Tibial artery (tissue), 4 donors: ENCODE measurements at places on chromosomes 6 and 20.
A peak's percentile ranks its signal among the peaks of the same experiment; 100 is the strongest.

DNA sequence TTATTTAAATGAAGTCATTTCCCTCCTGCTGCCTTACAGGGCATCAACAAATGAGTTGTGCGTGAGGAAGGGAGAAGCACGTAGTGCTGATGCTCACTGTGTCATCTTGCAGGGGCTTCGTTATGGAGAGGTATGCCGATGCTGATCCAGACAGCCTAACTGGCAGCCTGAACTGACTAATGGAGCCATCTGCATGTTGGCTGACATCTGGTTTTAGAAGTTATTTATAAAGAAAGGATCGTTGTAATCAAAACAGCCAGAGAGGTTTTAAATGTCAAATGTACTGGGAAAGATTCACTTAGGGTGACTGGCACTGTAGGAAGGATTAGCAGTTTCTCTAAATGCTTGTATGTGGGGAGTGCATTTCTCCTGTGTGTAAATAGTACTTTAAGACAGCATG, 54.6 kb downstream of the FARS2 start:
- DNase-seq = no peak

DNA sequence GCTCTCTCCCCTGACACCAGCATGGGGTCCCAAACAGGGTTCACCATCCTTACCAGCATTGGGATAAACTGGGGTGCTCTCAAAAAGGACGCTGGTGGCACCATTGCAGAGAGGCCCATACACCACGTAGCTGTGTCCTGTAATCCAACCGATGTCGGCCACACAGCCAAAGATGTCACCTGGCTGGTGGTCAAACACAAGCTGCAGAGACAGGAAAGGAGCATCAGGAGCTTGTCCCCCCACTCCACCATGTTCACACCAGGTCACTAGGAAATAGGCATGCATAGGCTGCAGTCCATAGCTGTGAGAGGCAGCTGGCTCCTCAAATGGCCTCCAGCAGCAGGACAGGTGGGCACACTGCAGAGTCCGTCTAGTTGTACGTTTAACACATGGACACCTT, 28.8 kb upstream of the APMAP start:
- DNase-seq = peak; percentile 12

DNA sequence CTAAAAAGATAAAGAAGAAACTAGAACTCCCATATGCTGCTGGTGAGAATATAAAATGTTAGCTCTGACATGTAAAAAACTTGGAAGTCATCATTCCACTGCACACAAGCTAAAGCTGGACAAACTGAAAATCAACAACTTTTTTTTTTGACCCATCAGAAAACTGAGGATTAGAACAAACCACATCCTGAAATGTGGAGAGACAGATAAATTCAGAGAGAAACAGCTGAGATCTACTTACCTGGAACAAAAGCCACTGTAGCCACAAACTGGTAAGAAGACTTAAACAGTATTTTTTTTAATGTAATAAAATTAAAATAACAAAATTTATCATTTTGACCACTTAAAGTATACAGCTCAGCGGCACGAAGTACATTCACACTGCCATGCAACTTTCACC, 408.5 kb upstream of the RGS17 start:
- no peak for DNase-seq

- no peak for DNase-seq
Measured at GRCh38 chr20:62195075-62195405, 12.2 kb downstream of the MTG2 start.

DNA sequence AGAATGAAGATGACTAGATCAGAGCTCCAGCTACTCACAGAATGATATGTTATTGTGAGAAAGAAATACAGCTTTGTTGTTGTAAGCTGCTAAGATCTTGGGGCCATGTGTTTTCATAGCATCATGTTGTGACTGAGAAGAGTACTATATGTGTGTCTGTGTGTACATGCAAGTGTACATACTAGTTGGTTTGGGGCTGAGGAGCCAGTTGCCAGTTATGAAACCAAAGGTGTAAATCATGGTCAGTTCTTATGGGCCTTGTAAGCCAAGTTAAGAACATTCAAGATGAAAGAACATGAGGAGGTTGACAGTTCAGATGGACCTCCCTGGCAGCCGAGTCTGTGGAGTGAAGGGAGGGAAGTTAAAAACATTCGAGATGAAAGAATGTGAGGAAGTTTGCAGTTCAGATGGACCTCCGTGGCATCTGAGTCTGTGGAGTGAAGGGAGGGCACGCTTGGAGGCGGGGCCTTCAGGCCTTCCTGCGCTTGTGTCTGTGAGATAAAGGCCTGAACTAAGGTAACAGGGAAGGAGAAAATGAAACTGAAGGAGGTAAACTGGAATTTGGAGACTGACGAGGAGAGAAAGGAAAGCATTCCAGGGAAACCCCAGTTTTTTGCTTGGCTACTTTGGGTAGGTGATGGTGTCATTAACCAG, 13.9 kb downstream of the AFDN start:
- no peak for DNase-seq

- DNase-seq = no peak
Measured at GRCh38 chr6:170017603-170018320, 266.3 kb downstream of the ERMARD start.

DNA sequence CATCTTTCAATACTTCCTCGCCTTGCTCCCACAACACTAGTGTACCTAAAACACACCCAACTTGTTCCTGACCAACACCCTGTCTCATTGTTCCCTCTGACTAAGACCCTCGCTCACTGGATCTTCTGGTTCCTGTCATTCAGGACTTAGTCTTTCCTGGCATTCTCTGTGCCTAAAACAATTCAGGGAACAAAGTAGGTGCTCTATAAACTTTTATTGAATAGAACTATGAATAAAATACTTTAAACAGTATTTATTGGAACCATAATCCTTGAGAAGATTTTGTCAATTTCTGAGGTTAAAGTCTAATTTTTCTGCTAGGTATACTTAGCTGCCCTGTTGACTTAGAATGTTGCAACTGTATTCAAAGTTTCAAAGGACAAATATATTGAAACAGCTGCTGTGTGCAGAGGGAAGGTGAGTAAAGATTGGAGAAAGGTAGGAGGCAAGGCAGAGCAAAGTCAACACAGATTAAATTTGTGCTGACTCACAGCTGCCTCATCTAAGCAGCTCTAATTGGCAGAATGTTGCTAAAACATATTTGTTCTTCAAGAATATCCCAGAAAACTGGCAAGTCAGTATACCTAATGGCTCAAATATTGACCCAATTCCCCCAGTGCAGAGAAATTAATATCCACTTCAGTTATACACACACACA, 37.6 kb downstream of the GSTA2 start:
- no peak for DNase-seq

- no peak for DNase-seq
Measured at GRCh38 chr6:17204533-17204932, 76.6 kb upstream of the RBM24 start.

- no peak for DNase-seq
Measured at GRCh38 chr6:69285054-69285453, 511.8 kb downstream of the LMBRD1 start.

GRCh38 chr6:111721753-111722154, 116.1 kb upstream of the TRAF3IP2 start:
- no peak for DNase-seq

DNA sequence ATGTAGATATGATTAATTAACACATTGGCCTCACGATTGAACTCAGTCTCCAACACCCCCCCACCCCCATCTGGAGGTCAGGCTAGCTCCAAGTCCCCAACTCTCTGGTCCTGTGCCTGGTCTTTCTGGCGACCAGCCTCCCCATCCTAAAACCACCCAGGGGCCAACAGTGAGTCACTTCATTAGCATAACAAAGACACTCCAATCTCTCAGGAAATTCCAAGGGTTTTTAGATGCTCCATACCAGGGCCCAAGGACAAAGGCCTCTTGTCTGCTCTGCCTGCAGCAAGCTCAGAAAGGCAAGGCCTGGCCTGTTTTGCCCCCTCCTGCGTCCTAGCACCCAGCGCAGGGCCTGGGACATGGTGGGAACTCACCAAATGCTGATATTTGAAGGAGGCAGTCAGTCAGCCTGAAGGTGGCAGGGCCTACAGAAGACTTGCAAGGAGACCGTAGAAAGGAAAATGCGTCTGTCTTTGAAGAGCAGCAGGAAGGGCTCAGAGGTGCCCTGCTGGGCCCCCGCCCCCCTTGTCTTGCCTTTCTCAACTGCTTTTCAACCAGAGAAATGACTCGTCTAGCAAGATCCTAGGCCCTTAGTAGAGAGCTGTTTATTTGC, 184.7 kb downstream of the CDH4 start:
- peak; percentile 49 for DNase-seq
